ENCODE measurements at places on chromosomes 3 and 15. TPM values are rescaled to one million over a fixed set of nuclear protein-coding genes. Genes with fewer than 3 reads are reported as not detected.

TMOD3 gene
- 31.5 TPM for total RNA-seq

SKOR1 gene
- 1.6 TPM for total RNA-seq

DLG1 gene
- 95.6 TPM for total RNA-seq

GRCh38 chr15:89500397-89501270, 4.3 kb upstream of the RHCG start:
- peak; percentile 13 for DNase-seq

AHSG gene
- not detected for total RNA-seq

DNA sequence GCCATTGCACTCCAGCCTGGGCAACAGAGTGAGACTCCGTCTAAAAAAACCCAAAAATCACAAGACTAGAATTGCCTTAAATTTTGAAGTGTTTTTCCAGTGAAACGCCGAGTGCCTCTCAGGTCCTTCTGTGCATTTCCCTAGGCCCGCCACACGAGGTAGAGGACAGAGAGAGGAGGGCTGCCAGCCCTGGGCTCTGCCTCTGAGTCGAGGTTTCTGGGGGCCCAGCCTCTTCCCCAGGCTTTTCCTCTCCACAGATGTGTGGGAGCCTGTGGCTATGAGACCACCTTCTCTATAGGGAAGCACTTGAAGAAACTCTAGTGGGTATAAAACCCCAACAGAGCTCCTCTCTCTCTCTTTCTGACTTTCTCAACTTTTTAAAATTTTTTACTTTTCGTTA, 10.9 kb upstream of the EHD4 start:
- DNase-seq: no peak

- DNase-seq: no peak
Measured at GRCh38 chr15:62445244-62445643, 280.2 kb upstream of the C2CD4B start.

All from OCI-LY7 (cell line).